ENCODE measurements at places on chromosomes 1 and 21.

- no peak for DNase-seq
Measured at GRCh38 chr1:184255560-184255959, 131.3 kb upstream of the C1orf21 start.

DNA sequence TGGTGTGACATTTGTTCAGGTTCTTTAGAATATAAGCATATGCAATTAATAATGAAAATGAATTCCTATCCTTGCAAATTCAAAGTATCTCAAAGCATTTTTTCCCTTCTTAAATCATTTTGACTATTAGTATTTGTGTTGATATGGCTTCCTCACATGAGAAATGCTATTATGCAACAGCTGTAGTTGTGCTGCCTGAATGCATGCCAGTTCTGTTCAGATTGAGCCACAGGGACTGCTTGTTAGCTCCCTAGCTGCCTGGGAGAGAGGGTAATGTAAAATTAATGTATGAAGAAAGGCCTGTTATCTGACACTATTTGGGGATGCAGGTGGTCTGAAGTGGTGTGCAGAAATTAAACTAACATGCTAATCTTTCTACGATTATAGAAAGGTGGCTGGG, 45.5 kb downstream of the CACHD1 start:
- DNase-seq, result no peak

DNA sequence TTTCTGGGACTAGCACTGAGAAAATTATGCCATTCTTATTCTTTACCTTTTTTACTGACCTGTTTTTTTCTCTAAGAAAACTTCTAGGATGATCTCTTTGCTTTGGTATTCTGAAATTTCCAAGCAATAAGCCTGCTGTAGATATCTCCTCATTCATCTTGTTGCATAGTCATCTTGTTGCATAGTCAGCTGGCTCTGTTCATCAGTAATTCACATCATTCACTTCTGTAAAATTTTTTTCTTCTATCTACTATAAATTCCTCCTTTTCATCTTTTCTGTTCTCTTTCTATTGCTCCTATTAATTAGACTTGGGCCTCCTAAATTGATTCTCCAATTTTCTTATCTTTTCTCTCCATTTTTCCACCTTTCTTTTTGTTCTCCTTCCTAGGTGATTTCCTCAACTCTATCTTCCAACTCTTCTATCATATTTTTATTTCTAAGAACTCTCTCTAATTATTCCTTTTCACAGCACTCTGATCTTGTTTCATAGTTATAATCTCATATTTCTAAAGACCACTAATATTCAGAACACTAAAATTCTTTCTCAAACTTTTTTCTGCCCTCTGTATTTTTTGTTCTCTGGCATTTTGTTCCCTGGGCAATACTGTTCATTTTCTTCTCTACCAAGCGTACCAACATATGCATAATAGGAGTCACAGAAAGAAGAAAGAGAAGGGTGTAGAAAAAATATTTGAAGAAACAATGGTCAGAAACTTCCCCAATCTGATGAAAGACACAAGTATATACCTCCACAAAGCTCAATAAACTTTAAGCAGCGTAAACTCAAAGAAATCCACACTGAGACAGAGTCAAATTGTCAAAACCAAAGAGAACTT, 17.7 kb downstream of the TUT4 start:
- DNase-seq, result no peak

DNA sequence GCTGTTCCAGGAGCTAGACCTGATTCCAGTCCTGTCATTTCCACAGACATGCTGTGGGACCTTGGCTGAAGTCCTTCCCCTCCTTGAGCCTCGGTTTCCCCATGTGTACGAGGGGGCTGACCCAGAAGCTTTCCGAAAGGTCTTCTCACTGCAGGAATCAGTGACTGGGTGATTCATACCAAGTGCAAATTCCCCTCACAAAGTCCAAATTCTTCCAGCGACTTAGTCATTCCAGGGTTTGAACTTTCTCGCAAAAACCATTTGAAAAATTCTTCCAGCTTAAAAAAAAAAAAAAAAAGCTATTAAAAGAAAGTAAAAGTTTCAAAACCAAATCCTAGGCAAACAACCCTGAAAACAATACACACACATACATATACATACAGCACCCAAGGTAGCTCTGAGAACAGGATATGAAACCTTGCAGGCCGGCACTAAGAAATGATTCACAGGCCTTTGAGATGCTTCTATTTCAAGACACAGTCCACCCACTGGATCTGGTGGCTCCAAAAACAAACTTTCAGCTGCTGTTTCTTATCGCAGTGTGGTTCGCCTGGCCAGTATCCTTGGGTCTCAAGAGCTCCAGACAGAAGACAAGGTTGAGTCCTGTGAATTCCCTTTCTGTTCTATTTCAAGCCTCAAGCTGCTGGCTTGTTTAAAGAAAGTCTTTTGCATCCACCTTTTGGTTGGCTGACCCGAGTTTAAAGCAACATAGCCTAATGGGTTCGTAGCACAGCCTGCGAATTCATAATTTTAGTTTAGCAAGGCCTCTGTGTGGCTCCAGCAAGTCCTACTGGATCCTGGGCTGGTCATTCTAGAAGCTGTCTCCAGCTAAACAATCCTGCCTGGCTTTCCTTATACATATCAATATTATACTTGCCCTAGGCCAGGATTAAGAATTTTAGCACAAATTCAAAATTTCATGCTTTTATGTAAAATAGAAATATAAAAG, 18.0 kb upstream of the ID3 start:
- DNase-seq, result peak; percentile 36

DNA sequence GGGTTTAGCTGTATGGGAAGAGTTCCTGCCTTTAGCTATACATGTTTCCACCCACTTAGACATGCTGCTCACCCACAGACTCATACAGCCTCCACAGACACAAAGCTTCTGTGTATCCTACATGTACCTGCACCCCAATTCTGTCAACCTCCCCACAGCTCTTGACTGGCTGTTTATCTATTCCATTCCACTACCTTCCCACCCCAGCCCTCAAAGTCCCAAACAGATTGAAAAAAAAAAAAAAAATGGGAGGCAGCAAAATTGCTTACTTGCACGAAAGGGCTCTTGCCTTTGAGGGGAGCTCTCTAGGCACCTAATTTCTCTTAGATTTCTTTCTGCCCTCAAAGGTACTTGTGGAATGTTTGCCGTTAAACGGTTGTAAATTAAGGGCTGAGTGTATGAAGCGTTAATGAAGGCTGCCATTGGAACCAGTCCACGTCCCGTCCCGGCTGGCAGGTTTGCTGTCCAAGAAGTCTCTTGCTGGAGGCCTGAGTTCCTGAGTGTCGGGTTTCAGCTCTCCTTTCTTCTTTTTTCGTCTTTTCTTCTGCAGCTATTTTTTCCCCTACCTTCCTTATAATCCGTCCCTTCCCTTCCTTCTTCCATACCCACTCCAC, 43.6 kb downstream of the PBX1 start:
- no peak for DNase-seq
